ENCODE measurements at places on chromosomes 7 and 10.

DNA sequence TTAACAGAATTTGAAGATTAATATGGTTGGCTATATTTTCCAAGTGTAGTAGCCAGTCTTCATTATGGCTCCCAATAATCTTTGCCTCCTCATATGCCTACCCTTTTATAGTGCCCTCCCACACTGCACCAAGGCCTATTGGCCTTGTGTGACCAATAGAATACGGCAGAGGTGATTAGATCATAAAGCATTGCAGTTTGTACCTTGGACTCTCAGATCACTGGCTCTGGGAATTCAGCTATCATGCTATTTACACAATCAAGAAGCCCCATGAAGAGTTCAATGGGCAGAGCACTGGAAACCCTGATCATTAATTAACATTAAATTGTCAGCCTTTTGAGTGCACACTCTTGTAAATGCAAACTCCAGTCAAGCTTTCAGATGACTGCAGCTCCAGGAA lies 154.5 kb upstream of the MAGI2 start:
- no peak for DNase-seq

- DNase-seq: no peak
These were observed 67.3 kb upstream of the UCN3 start for GRCh38 chr10:5297466-5297865.

DNA sequence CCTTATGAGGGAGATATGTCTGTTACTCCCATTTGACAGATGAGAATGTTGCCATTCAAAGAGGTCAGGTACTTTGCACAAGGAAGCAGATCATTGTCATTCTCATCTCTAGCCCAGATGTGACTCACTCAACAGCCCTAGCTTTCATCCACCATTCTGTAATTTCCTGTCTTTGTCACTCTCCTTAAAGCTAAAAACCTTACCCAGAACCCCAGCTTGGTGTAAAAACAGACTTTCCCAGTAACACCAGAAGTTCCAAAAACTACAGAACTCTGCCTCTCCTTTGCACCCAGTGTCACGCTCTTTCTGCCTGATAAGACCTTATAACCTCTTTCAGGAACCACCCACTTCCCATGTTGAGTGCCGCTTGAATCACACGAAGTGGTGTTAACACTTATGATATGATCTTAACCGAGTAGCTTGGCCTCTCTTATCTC lies 89.1 kb upstream of the SP4 start:
- DNase-seq: no peak

- no peak for DNase-seq
These were observed 175.7 kb upstream of the PTN start for GRCh38 chr7:137519181-137519691.

All from substantia nigra (tissue), 51 donors.